ENCODE measurements at places on chromosomes 16 and 17. TPM values are rescaled to one million over a fixed set of nuclear protein-coding genes. Genes with fewer than 3 reads are reported as not detected.

The SLC5A10 gene
- not detected for total RNA-seq

DNA sequence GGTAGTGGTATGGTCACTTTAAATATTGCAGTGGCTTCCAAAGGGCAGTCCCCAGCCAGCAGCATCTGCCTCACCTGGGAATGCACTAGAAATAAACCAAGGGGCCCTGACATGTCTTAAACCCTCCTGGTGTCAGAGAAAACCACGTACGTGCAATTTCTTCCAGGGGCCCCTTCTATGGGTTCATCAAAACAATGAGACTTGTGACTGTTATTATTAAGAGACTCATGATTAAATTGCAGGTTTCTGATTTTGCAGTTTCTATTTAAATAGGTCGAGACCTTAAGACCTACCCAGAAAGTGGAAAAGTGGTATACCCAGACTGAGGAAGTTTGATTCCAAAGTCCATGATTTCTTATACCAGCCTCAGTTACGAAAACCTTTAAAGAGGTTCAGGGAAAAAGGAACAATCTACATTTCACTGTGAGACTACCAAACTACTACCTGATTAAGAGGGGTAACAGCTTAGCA lies 746 bp upstream of the POLG2 start:
- DNase-seq = no peak

DNA sequence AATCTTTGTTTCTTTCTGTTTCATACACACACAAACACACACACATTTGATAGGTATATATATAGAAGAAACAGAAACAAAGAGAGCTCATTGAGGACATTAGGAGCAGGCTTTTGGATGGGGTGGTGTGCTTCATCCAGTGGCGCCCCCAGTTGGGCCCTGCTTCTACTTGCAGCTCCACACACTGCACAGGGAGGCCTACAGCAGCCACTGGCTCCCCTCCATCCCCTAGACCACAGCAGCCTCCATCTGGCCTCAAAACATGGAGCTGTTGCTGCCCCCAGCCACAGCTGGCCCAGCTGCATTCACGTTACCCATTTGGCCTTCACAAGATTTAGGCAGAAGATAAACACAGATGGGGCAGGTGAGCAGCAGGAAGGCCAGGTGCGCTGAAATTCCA lies 33.1 kb upstream of the NF1 start:
- no peak for DNase-seq

- no peak for DNase-seq
Observed at GRCh38 chr17:27513849-27514248, 57.6 kb downstream of the KSR1 start.

DNA sequence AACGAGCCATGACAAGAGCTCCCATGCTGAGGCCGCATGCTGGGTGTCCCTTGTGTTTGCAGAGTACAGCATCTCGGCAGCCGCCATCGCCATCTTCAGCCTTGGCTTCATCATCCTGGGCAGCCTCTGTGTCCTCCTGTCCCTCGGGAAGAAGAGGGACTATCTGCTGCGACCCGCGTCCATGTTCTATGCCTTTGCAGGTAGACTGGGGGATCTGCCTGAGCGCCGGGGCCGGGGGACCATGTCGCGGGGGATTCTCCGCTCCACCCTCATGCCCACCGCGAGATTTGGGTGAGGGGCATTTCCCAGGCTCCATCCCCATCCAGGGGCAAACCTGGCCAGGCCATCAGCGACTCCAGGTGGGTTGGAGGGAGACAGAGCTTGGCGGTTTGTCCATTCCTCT lies 10.7 kb downstream of the CACNG1 start:
- DNase-seq = no peak

GRCh38 chr16:50702725-50703124 lies 9.3 kb downstream of the NOD2 start:
- DNase-seq = no peak
